Common myeloid progenitor, CD34-positive (primary cell): ENCODE measurements at places on chromosomes 6 and 20.

GRCh38 chr20:35702824-35703695 is 3.9 kb downstream of the ROMO1 start:
- H3K4me3 ChIP-seq: no peak overlapping the region
- DNase-seq: no peak
- peaks cover 7% of the 10 kb centered on the region for H3K4me1 ChIP-seq
- H3K27ac ChIP-seq: no peak overlapping the region

DNA sequence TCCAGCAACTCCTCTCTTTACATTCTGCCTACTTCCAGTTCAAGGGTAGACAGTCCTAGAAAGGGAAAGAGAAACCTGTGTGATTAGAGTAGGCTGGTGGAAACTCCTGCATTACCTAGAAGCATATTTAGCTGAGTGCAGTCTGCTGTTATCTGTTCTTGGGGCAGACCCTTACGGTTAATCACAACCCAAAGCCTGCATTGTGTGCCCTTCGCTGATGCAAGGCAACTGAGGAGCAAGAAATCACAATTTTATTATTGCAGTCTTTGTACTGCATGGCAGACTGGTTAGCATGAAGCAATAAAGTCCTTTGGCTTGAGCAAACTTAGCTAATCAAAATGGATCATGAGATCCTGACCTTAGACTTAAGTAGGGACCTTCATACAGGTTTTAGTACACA is 1.5 kb upstream of the GOPC start:
- H3K27me3 ChIP-seq: no peaks in the 10 kb centered on the region
- H3K27ac ChIP-seq: no peak overlapping the region
- no peak overlapping the region for H3K4me3 ChIP-seq
- peaks cover 16% of the 10 kb centered on the region for H3K4me1 ChIP-seq

GRCh38 chr20:49668181-49668877 is 45.3 kb downstream of the B4GALT5 start:
- H3K4me1 ChIP-seq: no peaks in the 10 kb centered on the region
- H3K36me3 ChIP-seq: no peaks in the 10 kb centered on the region
- no peak for DNase-seq
- no peak overlapping the region for H3K27ac ChIP-seq
- no peak overlapping the region for H3K4me3 ChIP-seq

GRCh38 chr6:53327017-53327395 is 21.7 kb downstream of the ELOVL5 start:
- H3K27ac ChIP-seq: no peak overlapping the region
- no peak for DNase-seq
- no peak overlapping the region for H3K4me3 ChIP-seq
- peaks cover 14% of the 10 kb centered on the region for H3K36me3 ChIP-seq

DNA sequence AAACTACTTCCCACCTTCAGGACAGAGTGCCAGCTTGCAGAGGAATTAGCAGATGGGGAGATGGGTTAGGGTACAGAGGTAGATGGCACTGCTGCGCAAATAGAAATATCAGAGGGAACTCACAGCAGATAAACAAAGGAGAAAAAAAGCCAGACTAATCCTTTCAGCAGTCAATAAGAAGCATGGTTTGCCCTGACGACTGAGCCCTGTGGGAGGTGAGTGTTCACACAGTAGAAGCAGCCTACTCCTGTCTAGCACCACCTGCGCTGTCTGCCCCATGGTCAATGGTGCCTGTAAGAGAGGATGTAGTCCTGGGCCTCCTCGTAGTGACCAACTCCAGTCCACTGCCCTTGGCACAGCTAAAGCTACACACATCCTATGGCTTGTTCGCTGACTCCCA is 174.1 kb downstream of the IBTK start:
- no peaks in the 10 kb centered on the region for H3K27me3 ChIP-seq
- H3K27ac ChIP-seq: no peak overlapping the region
- no peak overlapping the region for H3K4me3 ChIP-seq

GRCh38 chr6:40937491-40937890 is 101.5 kb downstream of the UNC5CL start:
- H3K4me3 ChIP-seq: no peak overlapping the region
- no peaks in the 10 kb centered on the region for H3K4me1 ChIP-seq
- DNase-seq: no peak
- H3K27ac ChIP-seq: no peak overlapping the region

DNA sequence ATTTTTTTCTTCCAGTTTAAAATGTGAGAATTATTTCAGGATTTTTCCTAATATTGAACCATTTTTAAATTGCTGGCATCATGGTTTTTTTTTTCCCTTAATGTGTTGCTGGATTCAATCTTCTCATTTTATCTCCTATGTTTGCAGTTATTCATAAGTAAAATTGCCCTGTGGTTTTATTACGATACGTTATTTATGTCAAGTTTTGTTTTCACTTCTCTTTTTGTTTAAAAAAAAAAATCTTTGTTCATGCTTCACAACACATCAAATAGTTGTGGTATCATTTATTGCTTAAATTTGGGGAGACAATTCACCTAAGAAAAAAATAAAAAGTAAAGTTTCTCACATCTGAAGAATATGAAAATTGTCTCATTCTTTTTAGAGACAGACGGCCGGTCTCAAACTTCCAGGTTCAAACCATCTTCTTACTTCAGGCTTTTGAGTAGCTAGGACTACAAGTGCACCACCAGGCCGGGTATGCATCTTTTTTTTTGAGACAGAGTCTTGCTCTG is 239.3 kb upstream of the ID4 start:
- H3K36me3 ChIP-seq: no peaks in the 10 kb centered on the region
- H3K4me1 ChIP-seq: no peaks in the 10 kb centered on the region
- no peaks in the 10 kb centered on the region for H3K27me3 ChIP-seq
- no peak overlapping the region for H3K4me3 ChIP-seq

DNA sequence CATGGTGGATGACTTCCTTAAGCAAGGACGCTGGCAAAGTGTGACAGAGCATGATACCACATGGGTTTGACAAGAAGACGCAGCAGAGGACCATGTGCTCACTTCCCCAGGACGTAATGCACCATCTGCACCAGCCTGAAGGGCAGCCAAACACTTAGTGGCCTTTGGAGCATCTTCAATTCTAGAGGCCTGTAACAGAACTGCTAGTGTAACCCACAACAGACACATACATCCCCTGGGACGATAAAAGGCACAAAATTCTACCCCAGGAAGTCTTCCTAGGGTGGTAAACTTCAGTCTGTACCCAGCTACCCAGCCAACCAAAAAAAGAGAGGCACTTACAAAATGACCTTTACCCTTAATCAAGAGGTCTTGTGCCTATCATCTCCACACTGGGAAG is 9.2 kb upstream of the CPNE1 start:
- H3K4me1 ChIP-seq: no peaks in the 10 kb centered on the region
- H3K27me3 ChIP-seq: no peaks in the 10 kb centered on the region
- no peak overlapping the region for H3K4me3 ChIP-seq
- DNase-seq: no peak

DNA sequence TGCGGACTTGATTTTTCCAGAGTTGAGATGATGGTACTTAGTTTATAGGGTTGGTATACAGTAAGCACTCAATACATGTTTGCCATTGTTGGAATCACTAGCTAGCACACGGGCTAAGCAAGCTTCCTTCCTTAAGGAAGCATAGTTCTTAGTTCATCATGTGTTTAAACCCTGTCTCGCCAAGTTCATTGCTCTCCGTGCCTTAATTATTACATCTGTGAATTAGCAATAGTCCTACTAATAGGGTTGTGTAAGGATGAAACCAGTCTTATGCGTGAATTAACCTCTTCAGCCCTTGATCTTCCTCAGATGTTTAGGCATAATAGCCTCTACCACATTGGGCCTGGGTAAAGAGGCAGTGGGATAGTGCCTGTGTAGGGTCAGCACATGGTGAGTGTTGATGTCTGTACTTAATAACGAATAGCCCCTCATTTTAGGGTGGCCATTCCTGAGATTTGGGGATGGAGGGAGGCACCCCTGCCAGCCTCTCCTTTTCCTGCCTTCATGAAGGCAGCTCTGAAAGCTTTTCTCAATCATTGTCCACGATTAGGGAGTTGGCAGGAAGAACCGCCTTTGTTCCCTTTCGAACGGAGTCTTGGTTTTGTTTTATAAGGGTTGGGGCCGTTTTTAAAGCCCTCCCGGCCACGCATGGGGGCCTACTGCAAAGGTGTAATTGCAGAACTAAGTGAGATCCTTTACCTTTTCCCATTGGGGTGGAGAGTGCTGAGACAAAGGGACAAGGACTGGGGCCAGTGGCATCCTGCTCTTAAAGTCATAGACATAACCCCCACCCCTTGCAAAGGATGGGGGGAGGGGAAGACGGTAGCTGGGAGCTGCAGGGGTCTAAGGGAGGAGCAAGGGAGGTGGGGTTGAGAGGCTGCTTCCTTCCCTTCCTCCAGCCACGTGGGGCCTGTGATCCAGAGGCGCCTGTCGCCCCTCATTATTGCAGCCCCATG is 2.1 kb downstream of the DNMT3B start:
- DNase-seq: peak; percentile 46
- H3K27me3 ChIP-seq: no peaks in the 10 kb centered on the region
- peak overlapping the region; percentile 76 for H3K27ac ChIP-seq
- peaks cover 9% of the 10 kb centered on the region for H3K36me3 ChIP-seq
- peak overlapping the region; percentile 99 for H3K4me3 ChIP-seq

DNA sequence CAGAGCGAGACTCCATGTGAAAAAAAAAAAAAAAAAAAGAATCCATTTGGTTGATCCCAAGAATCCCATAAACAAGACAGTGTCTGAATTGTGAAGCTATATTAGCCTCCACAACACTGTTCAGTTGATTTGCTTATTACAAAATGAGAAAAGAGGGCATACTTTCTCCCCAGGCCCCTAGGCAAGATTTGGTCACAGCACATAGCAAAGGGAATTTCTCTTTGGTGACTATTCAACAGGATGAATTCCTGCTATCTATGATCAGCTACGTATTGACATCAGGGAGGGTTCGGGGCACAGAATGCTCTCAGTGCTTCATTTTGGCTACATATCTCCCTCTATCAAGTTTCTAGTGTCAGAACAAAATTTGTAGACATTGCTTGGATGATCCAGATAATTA is 20.2 kb upstream of the SLC22A3 start:
- no peaks in the 10 kb centered on the region for H3K36me3 ChIP-seq
- no peak overlapping the region for H3K27ac ChIP-seq
- no peak for DNase-seq
- H3K4me3 ChIP-seq: no peak overlapping the region
- H3K4me1 ChIP-seq: no peaks in the 10 kb centered on the region

- H3K36me3 ChIP-seq: no peaks in the 10 kb centered on the region
- DNase-seq: no peak
- H3K4me1 ChIP-seq: no peaks in the 10 kb centered on the region
- H3K4me3 ChIP-seq: no peak overlapping the region
- no peak overlapping the region for H3K27ac ChIP-seq
- H3K27me3 ChIP-seq: no peaks in the 10 kb centered on the region
Measured at GRCh38 chr20:14093652-14094051, 98.3 kb downstream of the MACROD2 start.

- H3K4me1 ChIP-seq: peaks cover 10% of the 10 kb centered on the region
- DNase-seq: no peak
- no peak overlapping the region for H3K27ac ChIP-seq
- no peaks in the 10 kb centered on the region for H3K36me3 ChIP-seq
- H3K27me3 ChIP-seq: no peaks in the 10 kb centered on the region
Measured at GRCh38 chr6:11848852-11849731, 70.5 kb upstream of the ADTRP start.

DNA sequence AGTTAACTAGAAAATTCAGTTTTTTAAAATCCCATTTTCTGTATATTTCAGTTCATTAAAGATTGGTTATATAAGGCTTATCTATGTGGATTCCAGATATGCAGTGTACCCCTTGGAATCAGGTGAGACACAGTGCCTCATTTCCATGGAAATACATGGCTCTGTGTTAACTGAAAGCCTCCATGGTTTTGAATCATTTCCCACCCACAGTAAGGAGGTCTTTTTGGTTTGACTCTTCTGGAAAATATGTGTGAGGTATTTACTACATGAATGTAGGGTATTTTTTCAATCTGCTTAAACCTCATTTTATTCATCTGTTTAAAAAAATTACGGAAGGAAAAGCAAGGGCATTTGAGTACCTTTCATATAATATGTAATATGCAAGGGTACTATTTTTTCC is 25.5 kb downstream of the RNF144B start:
- H3K4me1 ChIP-seq: no peaks in the 10 kb centered on the region
- no peak overlapping the region for H3K4me3 ChIP-seq
- no peak for DNase-seq
- H3K27me3 ChIP-seq: no peaks in the 10 kb centered on the region

DNA sequence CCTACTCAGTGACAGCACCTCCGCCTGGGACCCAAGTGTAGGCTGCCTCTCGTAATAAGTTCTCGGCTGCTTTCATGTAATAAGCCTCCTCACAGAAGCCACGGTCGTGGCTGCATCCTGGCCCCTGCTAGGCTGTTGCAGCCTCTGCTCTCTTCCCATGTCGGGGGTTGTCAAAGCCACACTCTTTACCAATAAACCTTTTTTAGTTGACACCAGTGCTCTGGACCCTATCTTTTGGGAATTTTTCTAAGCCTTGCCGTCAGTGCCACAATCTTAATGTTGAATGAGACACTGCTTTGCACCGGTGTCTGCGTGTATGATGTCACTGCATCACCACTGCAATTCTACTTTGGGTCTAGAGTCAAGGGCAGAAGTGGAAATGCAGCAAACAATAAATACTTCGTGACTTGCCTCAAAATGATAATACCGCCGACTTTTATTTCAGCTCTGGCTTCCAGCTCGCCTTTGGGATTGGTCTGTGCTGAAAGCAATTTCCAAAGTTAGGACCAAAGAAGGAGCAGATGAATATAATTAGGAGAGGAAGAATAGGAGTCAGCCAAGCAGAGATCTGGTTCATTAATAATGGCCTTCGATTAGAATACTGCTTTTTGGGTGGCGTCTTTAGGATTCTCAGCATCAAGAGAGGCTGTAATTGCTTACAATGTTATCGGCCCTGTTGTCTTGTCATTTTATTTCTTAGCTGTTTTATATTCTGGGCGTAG is 57.6 kb upstream of the CCN6 start:
- DNase-seq: no peak
- H3K36me3 ChIP-seq: no peaks in the 10 kb centered on the region
- H3K27me3 ChIP-seq: no peaks in the 10 kb centered on the region

- DNase-seq: no peak
- peaks cover 29% of the 10 kb centered on the region for H3K36me3 ChIP-seq
Measured at GRCh38 chr20:47276851-47277534, 79.5 kb downstream of the ZMYND8 start.
